CD4-positive, alpha-beta T cell treated with Interleukin-10 for 1 hour (primary cell): ENCODE measurements at places on chromosomes 13 and 19.
A peak's percentile ranks its signal among the peaks of the same experiment; 100 is the strongest.

GRCh38 chr19:32174386-32175113 is 170.9 kb upstream of the ZNF507 start:
- DNase-seq, result no peak

DNA sequence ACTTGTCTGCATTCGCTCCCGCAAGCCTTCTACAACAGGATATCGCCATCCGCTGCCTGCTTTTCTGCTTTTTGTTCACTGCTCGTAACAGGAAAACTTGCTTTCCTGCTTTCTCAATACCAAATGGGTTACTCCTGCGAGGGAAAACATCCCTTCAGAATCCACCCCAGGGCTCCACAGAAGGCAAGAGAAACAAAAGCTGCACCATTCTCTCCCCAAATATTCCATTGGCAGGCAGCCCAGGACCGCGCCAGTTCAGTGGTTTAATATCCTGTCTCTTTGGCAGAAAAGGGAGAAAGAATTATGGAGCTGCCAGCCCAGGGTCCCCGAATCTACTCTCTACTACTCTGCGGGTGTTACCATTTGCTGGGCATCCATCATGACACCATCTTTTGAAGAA is 84.7 kb upstream of the DOCK9 start:
- no peak for DNase-seq

GRCh38 chr13:107644136-107644535 is 571.2 kb downstream of the LIG4 start:
- no peak for DNase-seq

GRCh38 chr13:45548281-45548680 is 67.3 kb downstream of the ERICH6B start:
- no peak for DNase-seq

DNA sequence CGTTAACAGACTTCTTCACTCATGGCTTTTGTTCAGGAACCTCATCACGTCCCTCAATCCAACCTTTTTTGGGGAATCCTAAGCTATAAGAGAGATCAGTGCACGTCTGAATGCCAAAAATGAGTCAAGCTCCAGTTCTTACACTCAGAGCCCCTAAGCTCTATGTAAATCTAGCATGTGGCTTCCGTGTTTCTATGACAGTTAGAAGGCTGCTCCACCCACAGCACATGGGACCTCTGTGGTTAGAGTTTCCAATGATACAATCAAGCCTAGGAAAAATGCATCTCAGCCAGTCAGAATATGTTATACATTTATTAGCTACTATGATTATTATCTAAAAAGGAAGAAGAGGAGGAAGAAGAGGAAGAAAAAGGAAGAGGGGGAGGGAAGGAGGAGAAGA is 135.9 kb downstream of the ENOX1 start:
- DNase-seq, result no peak

DNA sequence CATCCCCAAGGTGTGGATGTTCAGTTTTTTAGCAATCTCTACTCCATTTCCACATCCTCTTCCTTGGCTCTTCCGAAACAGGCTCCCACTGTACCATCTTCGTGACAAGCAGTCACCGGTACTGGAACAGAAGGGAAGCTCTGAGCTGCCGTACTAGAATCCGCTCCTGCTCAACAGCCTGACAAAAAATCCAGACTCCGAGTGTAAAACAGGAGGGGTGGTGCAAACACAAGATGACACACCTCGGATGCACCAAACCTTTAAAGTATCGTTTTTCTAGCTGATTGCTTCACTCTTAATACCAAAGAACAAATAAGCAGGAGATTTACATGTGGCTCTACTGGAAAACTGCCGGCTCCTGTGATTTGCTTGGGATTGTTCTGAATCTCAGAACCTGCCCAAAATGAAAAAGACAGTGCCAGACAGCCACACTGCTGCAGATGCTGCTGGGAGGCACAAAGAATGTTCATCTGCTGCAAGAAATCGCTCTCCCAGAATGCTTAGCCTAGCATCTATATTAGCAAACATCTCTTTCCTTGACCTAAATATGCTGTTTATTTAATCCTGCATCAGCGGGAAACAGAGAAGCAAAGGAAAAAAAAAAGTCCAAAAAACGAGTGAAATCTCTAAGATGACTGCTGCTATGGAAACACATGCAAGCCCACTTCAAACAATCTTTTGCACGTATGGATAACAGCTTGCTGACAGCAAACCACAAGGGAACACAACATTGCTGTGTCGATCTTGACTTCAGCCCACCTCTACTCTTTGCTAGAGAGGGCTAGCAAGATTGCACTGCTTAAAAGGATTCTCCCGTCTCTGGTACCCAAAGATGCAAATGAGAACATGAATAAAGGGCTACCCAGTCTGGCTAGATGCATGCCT is 38.0 kb upstream of the DOCK9 start:
- DNase-seq, result peak; percentile 12

GRCh38 chr13:75946536-75947284 is 310.6 kb downstream of the LMO7 start:
- no peak for DNase-seq

GRCh38 chr19:31290931-31291590 is 58.2 kb downstream of the TSHZ3 start:
- no peak for DNase-seq

- no peak for DNase-seq
These were observed 1418.4 kb downstream of the UQCRFS1 start for GRCh38 chr19:27794494-27795042.

DNA sequence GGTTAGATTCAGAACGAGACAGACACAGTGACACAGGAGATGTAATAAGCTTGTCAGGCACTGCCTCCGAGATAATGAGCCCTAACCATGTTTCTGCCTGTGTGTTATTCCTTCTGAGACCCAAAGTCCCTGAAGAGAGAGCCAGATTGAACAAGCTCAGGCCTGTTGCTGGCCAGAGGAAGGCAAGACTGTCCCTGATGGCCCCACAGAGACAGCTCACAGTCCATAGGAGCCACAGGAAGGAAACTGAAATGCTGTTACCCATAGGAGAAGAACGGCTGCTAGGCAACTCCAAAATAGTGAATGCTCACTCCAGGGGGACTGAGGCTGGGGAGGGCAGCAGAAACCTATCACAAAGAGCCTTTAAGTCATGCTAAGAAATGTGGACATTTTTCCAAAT is 31.8 kb upstream of the RFXAP start:
- DNase-seq, result no peak

DNA sequence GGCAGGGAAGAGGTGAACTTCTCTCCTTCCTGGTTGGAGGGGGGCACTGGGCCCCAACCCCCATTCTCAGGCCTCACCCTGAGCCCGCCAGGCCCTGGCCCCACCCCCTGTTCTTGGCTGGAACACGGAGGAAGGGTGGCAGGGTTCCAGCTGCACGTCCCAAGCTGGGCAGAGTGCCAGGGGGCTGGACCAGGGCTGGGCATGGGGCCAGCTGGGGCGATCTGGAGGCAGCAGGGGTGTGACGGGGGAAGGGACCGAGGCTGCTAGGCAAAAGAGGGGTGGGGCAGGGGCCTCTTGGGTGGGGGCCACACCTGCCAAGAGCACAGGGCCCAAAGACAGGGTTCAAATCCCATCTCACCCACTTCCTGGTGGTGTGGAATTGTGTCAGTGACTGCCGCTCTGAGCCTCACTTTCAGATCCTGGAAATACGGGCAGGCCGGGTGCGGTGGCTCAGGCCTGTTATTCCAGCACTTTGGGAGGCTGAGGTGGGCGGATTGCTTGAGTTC is 2.2 kb downstream of the HIF3A start:
- no peak for DNase-seq

DNA sequence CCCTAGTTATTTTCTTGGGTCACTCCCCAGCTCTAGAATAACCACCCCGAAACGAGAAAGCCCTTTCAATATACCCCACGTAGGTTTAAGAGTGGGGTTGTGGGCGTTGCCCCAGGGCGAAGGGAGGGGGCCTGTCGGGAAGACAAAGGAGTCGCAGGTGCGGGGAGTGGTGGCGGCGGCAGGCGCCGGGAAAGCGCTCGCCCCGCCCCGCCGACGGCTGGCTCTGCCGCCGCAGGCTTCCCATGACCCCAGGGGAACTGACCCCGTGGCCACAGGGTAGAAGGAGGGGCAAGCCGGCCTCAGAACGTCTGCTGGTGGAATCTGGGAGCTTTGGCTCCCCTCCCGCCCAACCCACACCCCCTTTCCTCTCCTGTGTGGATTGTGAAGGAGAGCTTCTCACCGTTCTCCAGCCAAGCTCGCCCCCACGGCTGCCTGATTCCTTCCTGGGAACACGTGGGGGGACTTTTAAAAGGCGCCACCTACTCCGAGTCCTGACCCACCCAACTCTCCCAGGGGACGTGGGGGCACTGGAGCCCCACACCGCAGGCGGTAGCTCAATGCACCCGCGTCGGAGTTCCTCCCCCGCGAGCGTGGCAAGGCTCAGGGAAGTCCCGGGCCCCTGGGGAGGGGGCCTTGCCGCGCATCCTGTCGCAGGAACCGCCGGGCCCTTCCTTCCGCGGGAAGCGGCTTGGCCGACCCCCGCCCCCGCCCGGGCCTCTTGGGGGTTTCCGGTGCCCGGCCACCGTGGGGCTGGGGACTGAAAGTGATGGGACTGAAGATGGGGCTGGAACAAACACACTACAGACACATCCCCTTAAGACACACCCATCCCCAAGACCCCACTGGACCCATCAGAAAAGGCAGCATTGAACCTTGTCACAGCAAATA is 5.5 kb downstream of the IER2 start:
- DNase-seq, result peak; percentile 90
